Activated CD8-positive, alpha-beta T cell treated with anti-CD3 and anti-CD28 coated beads for 36 hours (primary cell): ENCODE measurements at places on chromosomes 5 and 9.

- DNase-seq: peak; percentile 27
Observed at GRCh38 chr5:177124486-177124991, 9.0 kb upstream of the NSD1 start.

- no peak for DNase-seq
Observed at GRCh38 chr5:153212471-153212870, 278.0 kb upstream of the GRIA1 start.

GRCh38 chr5:14534773-14535172, 46.8 kb upstream of the OTULINL start:
- no peak for DNase-seq

DNA sequence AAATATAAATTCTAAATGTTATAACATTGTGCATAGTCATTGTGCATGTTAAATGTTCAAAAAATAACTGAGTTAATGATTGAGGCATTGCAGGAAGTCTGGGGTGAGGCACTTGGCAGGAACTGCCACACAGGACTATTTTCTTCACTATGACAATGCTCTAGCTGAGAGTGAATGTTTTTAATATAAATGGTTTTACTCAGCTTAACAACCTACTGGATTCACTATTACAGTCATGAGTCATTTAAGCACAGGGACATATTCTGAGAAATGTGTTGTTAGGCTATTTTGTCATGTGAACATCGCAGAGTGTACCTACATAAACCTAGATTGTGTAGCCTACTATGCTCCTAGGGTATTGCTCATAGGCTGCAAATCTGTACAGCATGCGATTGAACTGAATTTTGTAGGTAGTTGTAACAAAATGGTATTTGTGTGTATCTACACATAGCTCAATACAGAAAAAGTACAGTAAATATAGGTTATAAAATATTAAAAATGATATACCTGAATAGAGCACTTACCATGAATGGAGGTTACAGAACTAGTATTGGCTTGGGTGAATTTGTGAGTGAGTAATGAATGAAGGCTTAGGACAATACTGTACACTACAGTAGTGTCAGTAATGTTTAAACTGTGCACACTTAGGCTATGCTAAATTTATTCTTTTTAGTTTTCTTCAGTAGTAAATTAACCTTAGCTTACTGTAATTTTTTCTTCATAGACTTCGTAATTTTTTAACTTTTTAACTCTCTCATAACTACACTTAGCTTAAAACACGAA, 346.1 kb upstream of the PTGER4 start:
- peak; percentile 27 for DNase-seq

DNA sequence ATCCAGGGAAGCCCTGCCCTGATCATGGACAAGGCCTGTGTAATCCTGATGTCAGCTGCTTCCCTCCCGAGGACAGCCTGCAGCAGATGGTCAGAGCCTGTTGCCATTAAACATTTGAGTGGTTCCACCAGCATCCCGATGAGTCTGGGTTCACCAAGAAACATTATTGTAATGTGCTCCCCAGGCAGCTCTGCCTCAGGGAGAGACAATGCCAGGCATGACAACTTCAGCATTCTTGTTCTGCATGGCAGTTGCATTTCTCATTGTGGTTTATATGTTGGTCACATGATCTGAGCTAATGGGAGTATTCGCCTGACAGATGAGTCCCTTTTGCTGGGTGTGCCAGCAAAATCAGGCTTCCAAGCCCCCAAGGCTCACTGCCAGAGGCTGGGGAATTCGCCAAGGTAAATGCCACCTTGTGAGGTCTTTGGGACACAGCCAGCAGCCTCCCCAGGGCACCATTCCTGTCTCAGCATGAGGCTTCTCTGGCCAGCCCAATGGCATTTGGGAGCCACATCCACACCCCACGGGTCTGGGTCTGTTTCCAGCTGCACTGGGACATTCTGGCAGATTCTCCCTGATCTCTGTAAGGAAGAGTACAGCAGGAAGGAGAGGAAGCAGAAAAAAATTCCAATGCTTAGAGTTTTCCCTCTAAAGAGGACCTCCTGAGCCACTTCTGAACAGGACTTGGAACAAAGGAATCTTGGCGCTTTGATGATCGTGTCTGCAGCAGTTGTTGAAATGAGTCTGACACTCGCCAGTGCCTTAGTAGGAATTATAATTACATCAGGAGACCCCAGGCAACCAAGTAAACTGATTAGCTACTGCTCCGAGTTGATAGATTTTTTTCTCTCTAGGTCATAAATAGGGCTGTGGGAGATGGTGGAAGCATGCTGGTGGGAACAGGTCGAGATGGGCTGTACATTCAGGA, 18.7 kb downstream of the KCNIP1 start:
- DNase-seq: no peak

GRCh38 chr5:22614486-22615094, 238.6 kb downstream of the CDH12 start:
- no peak for DNase-seq

GRCh38 chr5:53031695-53032096, 42.5 kb downstream of the ITGA2 start:
- peak; percentile 66 for DNase-seq

GRCh38 chr9:115285836-115286235, 167.9 kb upstream of the TNC start:
- DNase-seq: no peak

DNA sequence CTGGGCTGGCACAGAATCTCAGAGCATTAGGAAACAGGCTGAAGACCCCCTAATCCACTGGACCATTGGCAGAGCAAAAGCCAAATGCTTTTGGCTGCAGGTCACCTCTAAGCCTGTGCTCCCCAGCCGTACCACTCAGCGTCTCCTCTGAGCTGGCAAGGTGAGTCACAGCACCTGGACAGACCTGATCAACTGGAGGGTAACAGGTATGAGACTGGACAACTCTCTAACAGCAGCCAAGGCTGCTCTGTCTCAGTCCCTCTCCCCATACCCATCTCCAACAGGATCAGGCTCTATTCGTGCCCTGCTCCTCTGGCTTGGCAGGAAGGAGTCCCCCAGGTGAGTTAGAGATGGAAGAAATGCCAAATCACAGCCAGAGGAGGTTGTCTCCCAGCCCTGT, 4.7 kb downstream of the GOLGA2 start:
- no peak for DNase-seq

DNA sequence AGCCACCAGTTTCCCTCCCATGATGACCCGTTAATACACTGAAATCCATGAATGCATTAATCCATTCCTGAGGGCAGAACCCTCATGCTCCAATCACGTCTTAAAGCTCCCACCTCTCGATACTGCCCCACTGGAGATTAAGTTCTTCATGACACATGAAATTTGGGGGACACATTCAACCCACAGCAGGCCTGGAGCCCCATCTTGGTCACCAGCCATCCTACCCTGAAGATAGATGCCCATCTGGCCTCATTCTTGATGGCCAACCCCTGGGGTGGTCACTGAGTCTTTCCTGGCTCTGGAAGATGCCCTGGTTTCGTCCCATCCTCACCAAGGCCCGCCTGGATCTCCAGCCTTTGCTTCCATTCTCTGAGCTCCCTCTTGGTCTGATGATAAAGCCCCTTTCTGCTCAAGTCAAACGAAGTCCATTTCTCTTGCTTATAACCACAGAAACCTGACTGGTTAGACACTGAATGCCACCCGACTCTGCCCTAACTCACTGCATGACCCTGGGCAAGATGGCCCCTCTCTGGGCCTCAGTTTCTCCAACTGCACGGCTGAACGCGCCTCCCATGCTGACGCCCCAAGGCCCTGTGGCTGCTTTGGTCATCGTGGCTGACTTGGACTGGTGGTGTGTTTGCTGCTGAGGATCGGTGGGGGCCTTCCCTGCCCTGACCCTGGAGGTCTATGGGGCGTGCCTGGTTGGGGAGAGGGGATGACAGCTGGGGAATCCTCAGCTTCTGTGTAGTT, 138.4 kb upstream of the IER5L start:
- DNase-seq: no peak

GRCh38 chr5:29077451-29077850, 2039.1 kb upstream of the CDH9 start:
- DNase-seq: no peak

DNA sequence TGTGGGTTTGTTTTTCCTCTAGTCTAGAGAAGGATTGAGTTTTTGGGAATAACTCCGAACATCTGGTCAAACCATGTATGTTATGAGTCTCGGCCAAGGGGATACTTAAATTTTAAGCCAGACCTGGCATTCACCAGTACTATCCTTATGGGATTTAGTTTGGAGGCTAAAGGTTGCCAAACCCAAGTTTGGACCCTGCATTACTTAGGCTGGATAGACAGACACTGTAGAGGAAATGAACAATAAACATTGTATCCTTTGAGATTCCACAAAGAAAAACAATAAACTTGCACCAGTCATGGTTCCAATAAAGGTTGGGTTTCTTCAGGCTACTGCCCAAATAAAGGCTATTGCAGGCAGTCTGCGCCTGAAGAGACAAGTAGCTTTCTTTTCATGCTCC, 296.7 kb upstream of the MEF2C start:
- no peak for DNase-seq

DNA sequence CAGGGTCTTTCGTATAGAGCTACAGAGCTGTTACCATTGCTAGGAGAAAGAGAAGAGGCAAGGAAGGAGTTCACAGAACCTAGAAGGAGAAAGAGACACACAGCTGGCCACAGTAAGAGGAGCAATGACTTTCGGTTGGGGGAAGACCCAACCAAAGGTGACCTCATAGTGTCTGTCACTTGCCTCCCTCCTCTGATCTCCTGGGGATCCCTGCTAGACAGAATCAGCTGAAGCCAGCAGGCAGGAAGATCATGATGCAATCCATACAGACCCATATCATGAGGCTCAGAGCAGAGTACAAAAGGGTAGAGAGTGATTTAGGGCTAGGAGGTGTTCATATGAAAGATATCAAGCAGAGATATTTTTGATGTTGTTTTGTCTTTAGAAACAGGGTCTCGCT, 26.0 kb upstream of the EPB41L4B start:
- DNase-seq: no peak
